GF-D8 (cell line): ENCODE measurements at places on chromosomes 7 and 10.

- no peak for DNase-seq
These were observed 309.2 kb downstream of the GFRA1 start for GRCh38 chr10:115963848-115964247.

GRCh38 chr7:27840313-27840712 lies 100.4 kb downstream of the TAX1BP1 start:
- DNase-seq, result no peak

DNA sequence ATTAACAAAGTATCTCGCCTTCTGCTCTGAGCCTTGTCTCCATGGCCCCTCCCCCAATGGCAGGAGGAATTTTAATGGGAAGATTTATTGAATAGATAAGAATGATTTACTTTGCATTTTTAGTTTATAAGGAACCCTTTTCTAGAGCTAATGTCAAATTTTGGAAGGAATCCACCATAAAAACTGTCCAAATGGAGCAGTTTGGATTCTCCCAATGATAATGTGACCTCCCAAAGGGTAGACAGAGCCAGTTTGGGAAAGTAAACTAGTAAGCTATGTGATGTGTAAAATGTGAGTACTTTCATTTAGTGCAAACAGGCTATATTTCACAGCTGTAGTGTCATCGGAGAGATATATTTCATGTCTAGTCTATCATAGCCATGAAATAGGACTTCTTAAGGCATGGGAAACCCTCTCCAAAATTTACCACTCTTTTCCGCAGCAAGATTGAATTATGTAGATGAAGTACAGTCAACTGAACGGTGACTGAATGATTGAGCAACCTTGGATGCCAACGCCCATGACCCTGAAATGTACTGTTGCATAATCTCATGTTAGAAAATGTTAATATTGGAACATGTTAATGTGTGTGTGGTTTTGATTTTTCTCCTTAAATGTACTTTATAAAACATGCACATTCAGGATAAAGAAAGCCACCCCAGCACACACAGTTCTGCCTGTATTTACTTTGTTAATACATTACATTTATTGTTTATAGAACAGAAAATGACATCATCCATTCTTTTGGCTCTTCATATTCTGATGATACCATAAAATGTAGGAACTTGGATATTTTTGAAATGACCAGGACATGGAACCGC lies 140.6 kb downstream of the NRP1 start:
- DNase-seq, result no peak

- no peak for DNase-seq
These were observed 14.2 kb downstream of the EBF3 start for GRCh38 chr10:129949891-129950291.

DNA sequence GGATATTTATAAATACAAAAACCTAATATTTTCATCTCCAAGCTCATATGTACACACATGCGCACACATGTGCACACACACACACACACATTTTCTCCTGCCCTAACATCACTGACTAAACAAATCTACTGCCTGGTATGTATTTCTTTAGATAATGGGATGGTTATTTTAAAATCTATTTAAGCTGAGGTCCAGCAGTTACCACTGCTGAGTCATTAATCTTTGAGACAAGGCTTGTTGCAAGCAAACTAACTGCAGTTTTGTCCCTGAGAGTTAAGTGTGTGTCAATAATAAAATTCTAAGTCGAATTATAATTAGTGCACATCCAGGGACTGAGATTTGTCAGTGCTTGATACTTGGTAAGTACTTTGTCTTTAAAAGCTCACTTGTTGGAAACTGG lies 135.1 kb downstream of the VPS50 start:
- no peak for DNase-seq

GRCh38 chr7:136234040-136234439 lies 256.9 kb upstream of the MTPN start:
- no peak for DNase-seq

DNA sequence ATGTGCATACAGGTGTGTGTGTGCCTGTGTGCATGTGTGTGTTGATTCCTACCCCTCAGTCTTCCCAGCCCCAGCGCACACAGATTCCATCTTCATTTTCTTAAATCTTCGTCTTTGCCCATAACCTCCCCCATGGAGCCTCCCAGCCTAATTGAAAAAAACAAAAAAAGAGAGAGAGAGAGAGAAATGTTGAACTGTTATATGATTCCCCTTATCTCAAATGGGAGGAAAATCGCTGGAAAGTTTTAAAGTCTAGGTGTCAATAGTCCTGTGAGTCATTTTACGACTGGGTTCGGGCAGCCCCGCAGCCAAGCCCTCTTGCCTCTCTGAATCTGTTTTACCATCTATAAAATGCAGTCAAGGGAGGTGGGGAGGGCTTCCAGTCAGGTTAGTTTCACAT lies 60.9 kb downstream of the SPOCK2 start:
- no peak for DNase-seq

- DNase-seq, result no peak
These were observed 257.6 kb upstream of the GHITM start for GRCh38 chr10:83881661-83882060.

DNA sequence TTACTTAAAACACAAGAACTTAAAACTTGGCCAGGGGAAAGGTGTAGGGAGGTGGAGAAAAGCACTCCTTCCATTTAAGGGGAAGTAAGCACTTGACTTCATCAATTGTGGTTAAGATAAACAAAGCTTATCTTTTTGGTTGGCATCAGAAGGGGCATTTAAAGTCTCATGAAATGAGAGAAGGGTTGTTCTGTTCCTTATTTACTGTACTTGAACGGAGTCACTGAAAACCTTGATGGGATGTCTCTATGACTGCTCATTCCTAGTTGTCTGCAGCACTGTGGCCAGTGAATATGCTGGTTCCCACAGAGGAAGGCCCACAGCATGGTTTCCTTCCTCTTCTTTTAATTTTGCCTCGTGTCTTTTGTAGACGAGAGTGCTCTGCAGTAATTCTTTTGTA lies 229.3 kb downstream of the AUTS2 start:
- no peak for DNase-seq

- DNase-seq, result peak; percentile 54
These were observed 18.4 kb downstream of the GIMAP5 start for GRCh38 chr7:150755473-150756099.

GRCh38 chr7:134813663-134814396 lies 34.4 kb downstream of the CALD1 start:
- DNase-seq, result no peak

DNA sequence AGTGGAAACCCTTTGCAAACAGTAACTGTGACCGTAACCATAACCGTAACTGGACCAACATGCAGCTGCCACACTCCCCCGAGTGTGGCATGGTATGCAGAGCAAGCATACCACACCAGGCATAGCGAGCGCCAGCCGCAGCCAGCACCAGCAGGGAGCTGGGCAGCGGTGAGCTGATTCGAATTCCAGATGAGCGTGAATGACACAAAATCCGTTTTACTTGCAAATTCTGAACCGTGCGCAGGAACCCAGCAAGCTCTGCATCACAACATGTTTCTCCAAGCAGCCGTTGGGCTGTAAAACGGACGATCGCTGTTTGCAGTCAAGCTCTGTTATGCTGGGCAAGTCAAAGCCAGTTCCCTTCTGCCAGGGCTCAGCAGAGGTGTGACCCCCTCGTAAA lies 111.1 kb downstream of the OAT start:
- no peak for DNase-seq

GRCh38 chr10:29730969-29731368 lies 96.2 kb upstream of the SVIL start:
- no peak for DNase-seq

GRCh38 chr10:62178568-62178967 lies 90.1 kb downstream of the RTKN2 start:
- no peak for DNase-seq

- no peak for DNase-seq
These were observed 12.8 kb upstream of the HERC4 start for GRCh38 chr10:68087685-68088401.

- no peak for DNase-seq
These were observed 93.8 kb upstream of the MEOX2 start for GRCh38 chr7:15780271-15780670.

GRCh38 chr10:50367732-50368131 lies 116.4 kb upstream of the ASAH2 start:
- no peak for DNase-seq

DNA sequence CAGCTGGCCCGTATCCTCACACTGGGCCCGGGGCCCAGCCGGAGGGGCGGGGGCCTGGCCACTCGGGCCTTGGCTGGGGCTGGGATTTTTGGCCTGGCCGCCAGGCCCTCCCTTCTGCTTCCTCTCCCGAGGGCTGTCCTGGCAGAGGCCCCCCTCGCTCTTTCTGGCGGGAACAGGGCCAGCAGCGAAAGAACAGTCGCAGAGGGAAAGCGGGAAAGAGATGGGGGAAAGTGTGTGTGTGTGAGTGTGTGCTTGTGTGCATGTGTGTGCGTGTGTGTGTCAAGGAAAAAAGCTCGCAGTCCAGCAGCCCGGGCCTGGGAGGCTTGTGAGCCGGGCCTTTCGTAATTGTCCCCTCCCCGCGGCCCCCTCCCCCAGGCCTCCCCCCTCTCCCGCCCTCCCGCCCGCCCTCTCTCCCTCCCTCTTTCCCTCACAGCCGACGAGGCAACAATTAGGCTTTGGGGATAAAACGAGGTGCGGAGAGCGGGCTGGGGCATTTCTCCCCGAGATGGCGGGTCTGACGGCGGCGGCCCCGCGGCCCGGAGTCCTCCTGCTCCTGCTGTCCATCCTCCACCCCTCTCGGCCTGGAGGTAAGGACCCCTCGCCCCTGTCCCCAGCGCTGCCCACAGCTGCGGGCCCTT lies at the start of gene ELN:
Gene ELN (plus strand): TSS at position 491 of the 638 bp plus-strand sequence. CDS start 15 bp downstream, at position 506.
- no peak for DNase-seq

GRCh38 chr7:78172933-78173591 lies 374.5 kb downstream of the PHTF2 start:
- DNase-seq, result no peak

DNA sequence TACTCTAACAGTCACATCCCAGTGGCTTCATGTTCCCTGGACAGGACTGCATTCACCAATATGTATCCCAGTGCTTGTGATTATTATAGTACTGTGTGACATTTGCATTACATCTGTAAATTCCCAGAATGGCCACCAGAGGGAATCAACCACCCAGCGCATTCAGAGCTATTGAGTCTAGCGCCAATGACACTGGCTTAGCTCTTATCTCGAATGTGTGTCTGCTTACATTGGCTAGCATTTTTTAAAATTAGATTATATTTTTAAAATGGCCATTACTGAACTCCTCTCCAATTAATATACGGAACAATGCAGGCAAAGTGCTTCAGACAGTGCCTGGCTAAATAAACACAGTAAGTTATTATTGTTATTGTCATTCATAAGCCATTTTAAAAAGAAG lies 36.3 kb downstream of the TRIL start:
- DNase-seq, result no peak

- no peak for DNase-seq
These were observed 82.2 kb downstream of the MDFIC start for GRCh38 chr7:115004121-115004520.

GRCh38 chr10:78529262-78529661 lies 495.6 kb downstream of the RPS24 start:
- no peak for DNase-seq

DNA sequence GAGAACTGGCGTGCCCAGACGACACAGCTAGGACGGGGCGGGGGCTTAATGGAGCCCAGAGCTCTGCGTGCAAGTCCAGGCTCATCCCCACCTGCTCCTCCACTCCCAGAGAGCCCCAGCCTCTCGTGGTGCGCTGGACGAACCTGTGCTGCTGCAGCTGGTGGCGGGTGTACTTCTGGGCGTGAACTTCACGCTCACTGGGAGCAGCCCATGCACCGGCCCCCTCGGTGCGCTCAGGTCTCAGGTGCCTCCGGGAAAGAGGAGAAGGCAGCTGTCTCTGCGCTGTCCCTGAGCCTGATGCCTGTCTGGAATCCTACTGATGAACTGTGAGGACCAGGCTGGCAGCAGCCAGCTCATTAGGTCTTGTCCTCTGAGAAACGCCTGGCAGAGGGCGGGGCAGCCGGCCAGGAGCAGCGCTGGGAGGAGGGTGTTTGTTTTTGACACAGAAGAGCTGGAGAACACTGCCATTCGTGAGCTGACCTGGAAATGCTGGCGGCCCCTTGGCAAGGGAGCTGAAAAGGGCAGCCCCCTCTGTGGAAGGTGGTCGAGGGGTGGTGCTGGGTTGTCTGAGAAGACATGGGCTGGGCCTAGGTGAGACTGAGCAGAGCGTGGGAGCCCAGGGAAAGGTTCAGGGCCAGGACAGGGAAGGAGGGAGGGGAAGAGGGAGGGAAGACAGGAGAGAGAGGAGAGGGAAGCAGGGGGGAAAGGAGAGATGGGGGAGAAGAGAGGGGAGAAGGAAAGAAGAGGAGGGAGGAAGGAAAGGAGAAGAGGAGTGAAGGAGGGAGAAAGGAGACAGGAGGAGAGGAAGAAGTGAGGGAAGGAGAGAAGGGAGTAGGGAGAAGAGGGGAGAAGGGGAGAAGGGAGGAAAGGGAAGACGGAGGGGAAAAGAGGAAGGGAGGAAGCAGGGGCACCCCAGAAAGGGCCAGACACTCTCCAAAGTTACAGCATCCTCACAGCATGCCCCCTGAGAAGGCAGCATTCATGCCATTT lies 53.5 kb upstream of the TNS3 start:
- no peak for DNase-seq

GRCh38 chr7:98282703-98283102 lies 1.2 kb downstream of the BRI3 start:
- no peak for DNase-seq

DNA sequence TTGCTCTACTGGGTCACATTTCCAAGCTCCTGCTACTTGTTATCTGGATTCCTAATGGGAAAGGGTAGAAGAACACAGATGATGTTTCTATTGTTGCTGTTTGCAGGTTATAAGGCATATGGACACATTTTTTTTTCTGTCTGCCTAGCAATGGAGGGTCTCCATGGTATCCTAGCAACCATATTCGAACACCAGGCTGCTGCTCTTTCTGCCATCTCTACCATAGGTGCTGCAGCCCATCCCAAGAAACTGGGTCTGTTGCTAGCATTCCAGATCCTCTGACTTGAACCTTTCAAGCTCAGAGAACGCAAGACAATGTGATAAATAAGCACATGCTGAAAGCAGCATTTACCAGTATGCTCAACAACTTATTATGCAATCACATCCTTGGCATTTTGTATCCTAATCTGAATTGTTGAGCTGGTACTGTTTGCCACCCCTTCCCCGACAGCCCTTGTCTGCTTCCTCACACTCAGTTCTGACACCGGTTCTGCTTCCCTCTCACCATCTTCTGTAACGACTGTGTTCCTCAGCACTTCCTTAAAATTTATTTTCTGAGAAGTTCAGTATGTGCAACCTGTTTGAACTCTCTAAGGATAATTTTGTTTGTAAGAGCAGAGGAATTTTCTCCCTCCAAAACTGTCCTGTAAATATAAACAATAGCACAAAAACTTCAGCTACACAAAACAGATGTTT lies 6.2 kb downstream of the PRKG1 start:
- DNase-seq, result no peak

DNA sequence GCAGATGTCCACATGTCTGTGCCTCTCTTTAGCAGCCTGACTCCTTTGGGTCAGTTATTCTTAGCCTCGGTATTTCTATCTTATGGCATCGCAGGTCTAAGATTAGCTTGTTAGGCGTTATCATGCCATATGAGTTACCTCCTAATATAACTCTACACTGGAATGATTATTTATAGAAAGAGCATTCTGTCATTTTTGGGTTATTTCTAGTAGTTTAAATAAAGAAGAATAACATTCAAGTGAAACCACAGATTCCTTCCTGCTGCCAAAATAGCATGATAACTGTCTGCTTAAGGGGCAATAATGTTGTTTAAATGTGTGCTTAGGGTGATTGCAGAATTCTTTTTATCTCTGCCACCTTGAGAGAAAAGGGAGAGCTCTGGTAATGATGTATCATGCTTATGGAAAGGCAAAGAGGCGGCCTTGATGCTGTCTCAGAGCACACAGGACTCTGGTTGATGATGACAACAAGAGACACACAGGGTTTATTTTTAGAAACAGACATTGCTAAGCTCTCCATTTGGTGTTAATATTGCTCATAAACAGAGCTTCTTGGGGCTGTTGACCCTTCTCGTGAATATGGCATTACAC lies 10.4 kb downstream of the HDAC9 start:
- no peak for DNase-seq
